ENCODE measurements at places on chromosomes 2 and 18.

GRCh38 chr2:177264693-177265587 is at the start of gene NFE2L2:
NFE2L2 (minus strand) TSS chr2:177264727; CDS start chr2:177264576, 151 bp downstream.
- peak; percentile 94 for DNase-seq

DNA sequence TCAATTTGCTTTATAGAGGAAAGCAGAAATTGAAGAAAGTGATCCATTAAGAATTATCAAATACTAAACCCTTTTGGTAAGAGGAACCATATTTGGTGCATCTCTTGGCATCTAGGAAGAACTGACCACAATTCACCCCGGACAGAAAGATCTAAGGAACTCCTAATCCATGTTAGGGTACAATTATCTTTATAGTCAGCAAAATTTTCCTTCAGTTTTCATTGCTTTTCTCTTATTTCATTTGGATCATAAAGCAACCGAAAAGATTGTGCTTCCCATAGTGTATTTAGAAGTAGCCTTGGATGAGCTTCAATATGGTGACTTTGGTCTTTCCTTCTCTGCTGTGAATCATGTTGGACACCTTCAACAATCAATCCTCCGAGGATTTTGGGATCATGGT is 50.1 kb upstream of the IGFBP5 start:
- no peak for DNase-seq

- DNase-seq: no peak
Observed at GRCh38 chr2:212477571-212477970, 61.0 kb downstream of the ERBB4 start.

DNA sequence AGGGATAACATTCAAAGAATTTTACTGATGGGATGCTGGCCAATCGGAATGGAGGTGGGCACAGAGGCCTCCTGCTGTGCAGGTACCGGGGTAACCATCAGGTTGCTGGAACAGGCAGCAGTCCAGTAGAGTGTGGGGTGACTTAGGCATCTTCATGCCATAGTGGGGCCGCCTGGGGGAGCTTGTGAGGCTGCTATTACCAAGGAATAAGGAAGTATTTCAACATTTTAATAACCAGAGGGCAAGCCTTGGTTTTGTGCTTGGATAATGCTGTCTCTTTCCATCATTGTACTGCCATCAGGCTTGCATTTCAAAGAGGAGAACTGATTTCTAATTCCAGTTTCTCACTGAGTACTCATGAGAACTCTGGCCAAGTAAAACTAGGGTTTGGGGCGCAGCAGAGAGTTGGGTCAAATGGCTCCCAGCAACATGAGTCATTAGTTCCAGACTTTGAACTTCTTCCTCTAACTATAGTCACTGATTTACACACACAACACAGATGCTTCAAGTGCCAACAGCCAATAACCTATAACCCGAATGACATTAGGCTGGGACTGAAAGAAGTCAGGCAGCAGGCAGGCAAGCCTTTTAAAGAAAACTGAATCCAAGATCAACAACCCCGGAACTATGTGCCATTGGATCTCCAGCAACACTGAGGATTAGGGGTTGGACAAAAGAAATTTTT is 56.1 kb upstream of the FHL2 start:
- DNase-seq: peak; percentile 5

DNA sequence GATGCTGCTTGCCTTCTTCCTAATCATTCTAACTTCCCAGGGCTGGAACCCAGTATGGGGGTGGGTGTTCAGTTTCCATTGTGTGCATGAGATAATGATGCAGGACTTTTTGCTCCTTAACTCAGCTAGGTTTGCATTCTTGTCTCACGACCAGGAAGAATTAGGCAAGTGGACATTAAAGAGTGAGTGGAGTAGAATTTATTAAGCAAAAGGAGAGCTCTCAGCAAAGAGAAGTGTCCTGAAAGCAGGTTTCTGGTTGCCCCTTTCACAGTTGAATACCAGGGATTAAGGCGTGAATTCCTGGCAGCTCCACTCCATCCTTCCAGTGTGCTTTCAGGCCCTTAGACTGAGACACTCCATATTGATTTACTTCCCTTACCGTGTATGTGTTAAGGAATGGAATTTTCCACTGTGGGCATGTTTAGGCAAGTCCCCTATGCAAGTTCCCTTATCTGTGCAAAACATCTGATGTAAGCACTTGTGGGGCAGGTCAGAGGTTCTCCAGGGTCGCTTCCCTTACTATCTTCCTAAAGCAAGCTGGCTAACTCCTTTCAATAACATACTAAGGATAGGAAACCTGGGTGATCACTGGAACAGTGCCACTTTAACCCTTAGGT is 126.5 kb downstream of the GPR39 start:
- no peak for DNase-seq

GRCh38 chr18:46281185-46282176 is 177.3 kb downstream of the HAUS1 start:
- DNase-seq: peak; percentile 77
